ENCODE measurements at places on chromosomes 12 and 14. TPM values are rescaled to one million over a fixed set of nuclear protein-coding genes. Genes with fewer than 3 reads are reported as not detected.

DNA sequence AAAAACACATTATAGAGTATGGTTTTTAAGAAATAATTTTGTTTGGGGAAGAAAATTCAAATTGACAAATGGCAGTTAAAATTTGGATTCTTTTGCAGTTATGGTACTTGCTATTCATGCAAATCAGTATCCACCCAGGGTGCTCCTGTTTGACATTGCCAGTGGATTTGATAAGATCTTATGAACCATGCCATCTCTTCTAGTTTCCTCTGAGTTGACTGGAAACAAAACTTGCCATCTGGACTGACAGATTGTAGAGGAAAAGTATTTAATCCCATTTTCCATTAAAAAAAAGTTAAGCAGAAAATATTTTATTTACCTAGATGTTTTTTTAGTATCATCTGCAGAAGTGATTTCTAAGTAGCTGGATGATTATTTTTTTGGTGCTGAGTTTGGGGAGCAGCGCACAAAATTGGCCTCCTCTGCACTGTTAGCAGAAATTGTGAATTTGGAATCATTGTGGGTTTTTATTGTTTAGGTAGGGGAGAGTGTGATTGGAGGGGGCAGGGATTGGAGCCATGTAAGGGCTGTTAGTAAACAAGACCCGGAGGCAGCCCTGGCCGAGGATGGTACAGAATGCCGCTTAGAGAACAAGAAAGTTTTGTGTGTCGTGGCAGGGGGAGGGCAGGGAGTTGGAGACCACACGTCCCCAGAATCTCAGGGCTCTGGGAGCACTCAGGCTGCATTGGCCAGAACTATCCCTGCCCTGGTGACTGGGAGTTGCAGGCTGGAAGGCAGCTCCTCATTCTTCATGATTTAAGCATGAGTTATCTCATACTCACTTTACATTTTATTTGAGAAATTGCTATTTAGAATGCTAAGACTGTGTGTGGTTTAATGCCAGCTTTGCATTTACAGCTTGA is 56.6 kb downstream of the WDR20 start:
- DNase-seq, result no peak

Gene CCDC59
- 41.0 TPM for total RNA-seq

Gene FAM181A
- total RNA-seq, result 4.9 TPM

DNA sequence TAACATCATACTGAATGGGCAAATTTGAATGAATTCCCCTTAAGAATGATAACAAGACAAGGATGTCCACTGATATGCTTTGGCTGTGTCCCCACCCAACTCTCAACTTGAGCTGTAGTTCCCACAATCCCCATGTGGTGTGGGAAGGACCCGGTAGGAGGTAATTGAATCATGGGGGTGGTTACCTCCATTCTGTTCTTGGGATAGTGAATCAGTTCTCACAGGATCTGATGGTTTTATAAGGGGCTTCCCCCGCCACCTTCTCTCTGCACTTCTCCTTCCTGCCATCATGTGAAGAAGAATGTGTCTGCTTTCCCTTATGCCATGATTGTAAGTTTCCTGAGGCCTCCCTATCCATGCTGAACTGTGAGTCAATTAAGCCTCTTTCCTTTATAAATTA is 29.3 kb downstream of the MED6 start:
- DNase-seq, result no peak

GRCh38 chr12:52074971-52075724 is 4.4 kb upstream of the SMIM41 start:
- no peak for DNase-seq

DNA sequence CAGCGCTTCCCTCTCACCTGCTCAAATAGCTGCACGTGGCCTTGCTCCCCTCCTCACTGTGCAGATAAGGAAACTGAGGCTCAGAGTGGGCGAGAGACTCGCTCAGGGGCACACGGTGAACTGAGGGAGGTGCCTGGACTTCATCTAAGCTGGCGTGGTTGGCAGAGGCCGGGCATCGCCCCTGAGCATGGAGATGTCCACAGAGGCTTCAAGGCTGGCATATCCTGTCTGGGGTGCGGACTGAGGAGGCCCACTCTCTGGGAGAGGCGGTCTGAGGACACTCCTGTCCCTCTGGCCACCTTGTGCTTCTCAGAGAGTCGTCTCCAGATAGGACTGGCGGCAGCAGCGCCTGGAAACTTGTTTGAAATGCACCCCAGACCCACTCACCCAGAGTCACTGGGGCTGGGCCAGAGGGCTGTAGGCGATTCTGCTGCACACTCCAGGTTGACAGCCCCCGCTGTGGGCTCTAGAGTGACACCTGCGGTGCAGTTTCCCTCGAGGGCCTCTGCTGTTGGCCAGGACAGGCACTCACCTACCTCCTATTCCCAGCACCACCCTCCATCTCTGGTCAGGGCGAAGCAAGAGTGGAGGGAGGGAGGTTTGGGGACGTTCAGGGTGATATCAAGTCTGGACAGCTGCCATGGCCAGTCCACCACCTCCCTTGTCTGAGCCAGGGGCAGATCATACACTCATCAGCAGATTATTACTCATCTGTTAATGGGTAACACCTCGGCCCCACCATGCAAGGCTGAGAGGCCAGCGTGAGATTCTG is 11.2 kb upstream of the LBHD2 start:
- DNase-seq, result no peak

DNA sequence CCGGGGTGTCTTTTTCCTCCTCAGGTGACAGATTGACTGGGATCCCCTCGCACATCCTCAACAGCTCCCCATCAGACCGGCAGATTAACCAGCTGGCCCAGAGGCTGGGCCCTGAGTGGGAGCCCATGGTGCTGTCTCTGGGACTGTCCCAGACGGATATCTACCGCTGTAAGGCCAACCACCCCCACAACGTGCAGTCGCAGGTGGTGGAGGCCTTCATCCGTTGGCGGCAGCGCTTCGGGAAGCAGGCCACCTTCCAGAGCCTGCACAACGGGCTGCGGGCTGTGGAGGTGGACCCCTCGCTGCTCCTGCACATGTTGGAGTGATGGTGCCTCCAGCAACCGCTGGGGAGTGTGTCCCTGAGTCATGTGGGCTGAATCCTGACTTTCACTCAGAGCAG is 172.8 kb downstream of the CRADD start:
- DNase-seq, result no peak

DNA sequence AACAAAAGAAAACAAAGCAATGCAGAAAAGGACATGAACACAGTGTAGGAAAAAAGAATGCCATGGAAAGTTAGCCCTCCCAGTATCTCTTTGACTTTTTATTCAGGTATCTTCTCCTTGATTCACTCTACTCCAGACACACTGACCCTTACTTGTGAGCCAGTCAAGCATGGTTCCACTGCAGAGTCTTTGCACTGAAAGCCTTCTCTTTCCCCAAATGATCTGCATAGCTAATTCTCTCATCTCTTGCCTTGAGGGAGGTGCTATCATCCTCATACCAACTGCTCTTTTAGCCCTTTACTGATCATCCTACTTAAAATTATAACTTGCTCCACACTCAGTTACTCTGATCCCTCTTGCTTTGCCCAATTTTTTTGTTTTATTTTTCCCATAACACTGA is 101.2 kb upstream of the SLC16A7 start:
- DNase-seq, result no peak

- no peak for DNase-seq
Observed at GRCh38 chr12:104910196-104910840, 47.8 kb downstream of the SLC41A2 start.

Gene BMP4
- total RNA-seq, result 12.9 TPM

Gene TAS2R13
- 0.74 TPM for total RNA-seq

DNA sequence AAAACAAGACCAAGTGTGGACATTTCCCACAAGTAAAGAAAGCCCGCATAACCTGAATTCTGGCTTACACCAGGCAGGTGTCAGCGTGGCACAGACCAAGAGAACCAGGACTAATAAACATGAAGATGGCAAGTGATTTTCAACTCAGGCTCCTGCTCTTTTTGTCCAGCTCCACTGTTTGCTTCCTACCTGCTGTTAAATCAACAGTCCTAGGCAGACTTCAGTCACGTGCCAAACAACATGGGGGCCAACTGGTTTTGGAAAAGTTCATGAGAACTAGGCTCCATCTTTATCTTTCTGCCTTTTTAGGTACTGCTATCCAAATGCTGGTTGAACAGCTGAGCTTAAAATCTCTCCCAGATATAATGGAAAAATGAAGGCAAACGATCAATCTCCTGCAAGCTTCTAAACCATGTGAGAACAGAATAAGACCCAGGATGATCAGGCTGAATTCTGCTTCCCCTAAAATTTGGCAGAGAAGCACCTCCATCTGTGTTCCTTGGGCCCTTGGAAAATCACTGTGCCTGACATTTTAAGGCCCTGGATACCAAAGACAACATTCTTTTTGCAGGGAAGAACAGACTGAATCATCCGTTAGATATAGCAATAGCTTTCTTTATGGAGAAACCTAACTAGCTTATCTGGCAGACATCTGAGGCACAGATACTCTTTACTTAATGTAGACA is 215.6 kb upstream of the USP15 start:
- no peak for DNase-seq

DNA sequence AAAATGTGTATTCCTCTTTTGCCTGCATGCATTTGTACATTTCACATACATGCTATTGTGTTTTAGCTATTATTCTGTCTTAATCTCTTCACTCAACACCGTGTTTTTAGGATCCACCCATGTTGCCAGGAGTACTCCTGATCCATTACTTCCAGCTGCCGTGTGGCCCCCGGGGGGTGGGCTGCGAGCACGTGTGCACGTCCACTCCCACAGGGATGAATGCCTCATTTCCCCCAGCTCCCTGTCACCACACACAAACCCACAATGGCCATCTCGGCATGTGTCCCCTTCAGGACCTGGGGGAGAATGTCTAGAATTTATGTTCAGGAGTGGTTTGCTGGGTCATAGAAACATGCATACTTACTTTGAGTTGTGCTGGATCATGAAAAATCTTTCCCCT is 62.7 kb upstream of the ACTN1 start:
- DNase-seq, result no peak
